ENCODE measurements at places on chromosomes 2 and 18.

DNA sequence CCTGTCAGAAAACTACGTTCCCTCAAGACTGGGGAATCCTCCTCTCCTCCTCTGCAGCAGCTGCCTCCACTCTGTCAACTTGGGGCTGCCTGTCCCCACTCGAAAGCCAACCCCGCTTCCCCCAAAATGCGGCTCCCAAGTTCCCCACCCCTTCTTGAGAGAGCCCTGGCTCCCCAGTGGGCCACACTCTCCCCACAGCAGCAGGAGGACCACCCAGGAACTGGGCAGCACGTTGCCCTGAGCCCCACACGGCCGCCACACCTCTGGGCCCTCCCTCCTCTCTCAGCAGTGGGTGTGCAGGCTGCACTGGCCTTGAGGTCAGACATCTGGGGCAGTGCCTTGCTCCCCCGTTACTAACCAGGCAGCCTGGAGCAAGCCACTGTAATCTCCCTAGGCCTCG lies 9.6 kb upstream of the TEX51 start:
- DNase-seq: no peak

DNA sequence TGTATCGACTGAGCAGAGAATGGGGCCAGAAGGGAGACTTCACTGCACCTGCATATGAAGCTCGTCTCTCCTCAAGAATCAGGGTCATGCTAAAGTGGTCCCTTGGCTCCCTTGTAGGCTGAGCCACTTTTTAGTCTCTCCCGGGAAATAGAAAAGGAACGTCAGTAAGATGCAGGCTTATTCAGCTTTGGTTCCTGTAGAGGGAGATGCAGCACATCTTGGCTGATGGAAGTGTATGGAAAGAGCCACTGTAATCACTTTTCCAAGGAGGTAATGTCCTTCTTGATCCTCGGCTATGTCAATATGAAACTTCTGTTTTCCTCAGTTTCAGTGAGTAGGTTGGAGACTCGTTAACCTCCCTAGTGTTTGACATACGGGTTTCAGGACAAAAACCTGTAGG lies 235.2 kb downstream of the GCA start:
- no peak for DNase-seq

- DNase-seq: no peak
Observed at GRCh38 chr2:158953454-158953853, 15.0 kb upstream of the TANC1 start.

GRCh38 chr2:186308347-186308746 lies 177.7 kb upstream of the ZC3H15 start:
- DNase-seq: no peak

DNA sequence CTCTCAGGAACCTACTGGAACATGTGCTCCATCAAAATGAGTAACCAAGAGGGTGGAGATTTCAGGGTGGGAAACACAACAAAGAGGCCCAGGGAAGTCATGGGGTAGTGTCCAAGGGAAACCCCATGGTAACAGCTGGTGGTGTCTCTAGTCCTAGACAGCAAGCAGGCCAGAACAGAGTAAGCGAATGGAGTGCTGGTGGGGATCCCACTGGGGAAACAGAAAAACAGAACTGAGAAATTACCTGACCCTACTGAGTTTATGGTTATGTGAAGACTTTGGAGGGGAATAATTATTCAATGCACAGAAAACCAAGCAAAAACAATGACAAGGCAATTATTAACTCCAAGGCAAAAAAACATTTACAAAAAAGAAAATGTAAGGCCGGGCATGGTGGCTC lies 16.9 kb downstream of the ERCC3 start:
- DNase-seq: no peak

- no peak for DNase-seq
Observed at GRCh38 chr2:12770300-12770968, 53.7 kb downstream of the TRIB2 start.

DNA sequence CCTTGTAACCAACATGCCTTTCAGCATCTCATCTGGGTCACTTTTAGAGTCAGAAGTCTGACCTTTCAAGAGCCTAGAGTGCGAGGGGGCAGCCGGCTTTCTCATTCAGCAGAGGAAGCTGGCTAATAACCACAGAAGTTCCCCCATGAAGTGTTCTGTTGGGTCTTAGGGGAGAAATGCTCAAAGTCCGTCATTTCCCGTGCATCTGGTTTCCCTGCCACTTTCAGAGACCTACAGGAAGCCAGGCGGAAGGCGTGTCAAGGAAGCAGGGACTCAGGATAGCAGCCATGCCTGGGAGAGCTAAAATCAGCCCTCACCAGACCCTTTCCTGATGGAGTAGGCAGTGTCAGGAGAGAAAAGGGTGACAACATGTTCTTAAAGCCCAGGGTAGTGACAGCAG lies 301.8 kb upstream of the ID2 start:
- DNase-seq: no peak

- DNase-seq: no peak
Observed at GRCh38 chr2:193463011-193463410, 1268.3 kb upstream of the TMEFF2 start.

DNA sequence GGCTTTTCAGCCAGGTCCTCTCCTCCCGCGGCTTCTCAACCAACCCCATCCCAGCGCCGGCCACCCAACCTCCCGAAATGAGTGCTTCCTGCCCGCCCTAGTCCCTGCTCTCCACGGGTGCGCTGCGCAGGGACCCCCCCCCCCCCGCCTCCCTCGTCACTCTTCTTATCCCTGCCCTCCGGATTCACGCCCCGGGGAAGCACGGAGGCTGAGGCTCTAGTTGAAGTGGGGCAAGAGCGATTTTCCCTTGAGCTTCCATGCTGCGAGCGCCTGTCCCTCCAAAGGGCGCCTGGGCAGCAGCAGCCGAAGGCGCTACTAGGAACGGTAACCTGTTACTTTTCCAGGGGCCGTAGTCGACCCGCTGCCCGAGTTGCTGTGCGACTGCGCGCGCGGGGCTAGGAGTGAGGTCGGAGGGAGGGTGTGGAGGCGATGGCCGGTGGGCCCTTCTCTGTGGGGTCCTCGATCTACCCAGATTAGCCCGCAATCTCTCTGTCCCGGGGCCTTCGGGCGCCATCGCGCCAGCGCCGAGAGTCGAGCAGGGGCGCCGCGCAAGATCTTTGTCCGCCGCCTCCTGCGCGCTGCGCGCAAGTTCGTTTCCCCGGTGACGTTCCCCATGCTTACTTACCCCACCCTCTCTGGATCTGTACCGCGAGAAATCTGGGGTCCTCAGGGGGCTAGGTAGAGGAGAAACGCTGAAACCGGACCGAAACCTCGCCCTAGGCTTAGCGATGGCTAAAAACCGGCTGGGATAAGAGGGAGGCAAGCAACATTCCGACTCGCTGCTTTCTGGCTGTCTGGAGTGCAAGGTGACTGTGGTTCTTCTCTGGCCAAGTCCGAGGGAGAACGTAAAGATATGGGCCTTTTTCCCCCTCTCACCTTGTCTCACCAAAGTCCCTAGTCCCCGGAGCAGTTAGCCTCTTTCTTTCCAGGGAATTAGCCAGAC lies 677 bp downstream of the GAD1 start:
- DNase-seq: no peak

- DNase-seq: no peak
Observed at GRCh38 chr2:158034198-158034866, 67.3 kb upstream of the UPP2 start.

- no peak for DNase-seq
Observed at GRCh38 chr2:218694405-218695145, 16.1 kb upstream of the TTLL4 start.

DNA sequence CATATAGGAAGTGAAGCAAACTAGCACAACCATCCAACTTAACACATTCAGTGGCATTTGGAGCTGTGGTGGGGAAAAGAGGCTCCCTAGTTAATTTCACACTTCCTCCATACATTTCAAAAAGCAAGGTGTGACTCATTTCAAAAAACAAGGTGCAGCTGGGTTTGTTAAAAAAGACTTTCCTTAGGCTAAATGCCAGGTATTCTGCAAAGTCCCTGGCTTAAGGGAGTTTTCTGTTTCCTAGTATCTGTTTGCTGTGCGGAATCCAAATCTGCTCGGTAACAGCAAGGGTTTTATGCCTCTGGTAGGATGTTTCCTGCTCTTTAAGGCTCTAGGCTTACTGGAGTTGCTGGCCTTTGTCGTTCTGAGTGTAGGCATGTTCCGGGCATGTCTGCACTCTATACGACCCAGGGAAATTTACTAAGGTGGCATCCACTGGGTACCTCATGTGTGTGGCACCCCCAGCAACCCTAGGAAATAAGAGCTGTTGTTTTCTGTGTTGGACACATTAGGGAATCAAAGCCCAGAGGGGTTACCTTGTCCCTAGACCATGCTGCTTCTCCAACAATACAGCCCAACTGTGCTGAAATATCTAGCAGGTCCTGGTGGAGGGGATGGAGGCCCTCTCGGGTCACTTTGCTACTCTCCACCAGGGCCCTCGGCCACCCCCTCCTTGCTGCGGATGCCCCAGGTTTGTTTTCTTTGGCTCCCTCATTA lies 634 bp upstream of the MSGN1 start:
- DNase-seq: no peak

GRCh38 chr2:45394216-45394615 lies 216.9 kb downstream of the SRBD1 start:
- no peak for DNase-seq

GRCh38 chr2:120053891-120054290 lies 41.0 kb downstream of the EPB41L5 start:
- no peak for DNase-seq

GRCh38 chr2:168697668-168698121 lies 104.7 kb upstream of the NOSTRIN start:
- DNase-seq: no peak

DNA sequence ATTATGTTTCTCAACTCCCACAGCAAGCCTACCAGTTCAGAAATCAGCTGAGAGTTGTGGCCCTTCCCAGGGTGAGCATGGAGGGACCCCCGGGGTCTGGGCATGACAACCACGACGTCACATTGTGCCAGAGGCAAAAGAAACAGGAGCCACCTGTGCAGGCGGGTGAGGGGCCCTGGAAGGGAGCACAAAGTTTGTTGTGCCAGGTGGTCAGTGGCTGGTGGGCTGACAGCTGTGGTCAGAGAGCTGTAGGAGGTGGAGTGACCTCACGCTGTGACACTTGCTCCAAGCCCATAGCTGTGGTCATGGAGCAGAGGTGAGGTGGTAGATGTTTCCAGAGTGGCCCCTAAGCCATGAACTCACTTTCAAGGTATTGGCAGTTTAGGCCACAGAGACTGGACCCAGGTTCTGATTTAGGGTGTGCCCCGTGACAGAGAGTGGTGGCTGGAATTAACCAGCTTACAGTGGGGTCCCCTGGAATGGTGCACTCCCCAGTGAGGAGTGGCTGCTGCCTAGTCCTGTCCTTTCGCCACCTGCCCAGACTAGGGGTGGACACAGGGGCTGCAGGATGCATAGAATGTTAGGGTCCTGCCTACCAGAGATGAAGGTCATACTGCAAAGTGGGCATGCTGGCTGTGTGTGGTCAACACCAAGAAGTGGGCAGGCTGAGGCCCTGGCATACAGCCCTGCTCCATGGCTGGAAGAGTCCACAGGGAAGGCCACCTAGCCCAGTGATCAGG lies 136.4 kb downstream of the GLI2 start:
- DNase-seq: no peak

- no peak for DNase-seq
Observed at GRCh38 chr2:128710729-128711128, 392.1 kb upstream of the HS6ST1 start.

- no peak for DNase-seq
Observed at GRCh38 chr2:157312866-157313486, 12.6 kb downstream of the ERMN start.

DNA sequence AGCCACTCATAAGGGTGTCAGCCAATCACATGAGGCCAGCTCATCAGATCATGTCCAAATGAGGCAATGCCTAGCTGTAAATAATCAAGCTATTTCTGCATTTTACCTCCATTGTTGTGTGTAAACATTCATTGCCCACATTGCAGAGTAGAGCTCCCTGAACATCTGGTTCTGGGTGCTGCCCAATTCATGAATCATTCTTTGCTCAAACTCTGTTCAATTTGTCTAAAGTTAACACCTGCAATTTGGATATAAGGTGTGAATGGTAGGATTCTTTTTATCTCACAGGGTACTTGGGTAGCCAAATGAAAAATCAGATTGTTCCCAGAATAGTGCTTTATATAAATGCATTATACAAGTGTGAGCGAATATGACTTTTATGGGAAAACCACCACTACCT lies 345.5 kb upstream of the NT5C1B start:
- no peak for DNase-seq

DNA sequence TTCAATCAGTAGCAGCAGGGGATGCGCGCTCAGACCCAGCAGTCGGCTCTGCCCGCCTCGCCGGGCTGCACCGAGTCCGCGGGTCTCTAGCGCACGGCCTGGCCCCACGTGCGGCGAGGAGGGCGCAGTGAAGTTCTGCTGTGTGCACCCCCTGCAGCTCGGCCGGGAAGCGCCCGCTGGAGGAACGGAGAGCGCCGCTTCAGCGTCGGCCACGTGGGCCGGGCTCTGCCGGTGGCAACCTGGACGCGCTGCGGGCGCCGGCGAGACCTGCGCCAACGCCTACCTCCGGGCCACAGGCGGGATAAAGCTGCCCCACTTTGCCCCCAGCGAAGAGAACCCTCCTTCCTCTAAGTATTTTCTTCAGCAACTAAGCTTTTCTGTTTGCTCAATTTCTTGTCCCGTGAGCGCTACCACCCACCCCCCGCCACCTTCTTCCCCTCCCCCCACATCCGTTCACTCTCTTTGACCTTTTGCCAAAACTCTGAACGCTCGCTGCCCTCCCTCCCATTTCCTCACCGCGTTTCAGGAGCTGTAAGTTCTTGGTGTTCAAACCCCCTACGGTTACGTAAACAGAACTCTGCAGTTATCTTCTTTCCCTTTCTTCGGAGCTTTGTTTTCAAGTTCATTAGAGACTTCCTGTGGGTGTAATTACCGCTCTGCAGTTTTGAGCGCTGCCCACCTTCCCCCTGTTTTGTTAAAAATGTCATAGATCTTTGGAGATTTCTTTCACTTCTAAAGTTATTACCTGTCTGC lies 42.6 kb upstream of the EDAR start:
- DNase-seq: peak; percentile 98

DNA sequence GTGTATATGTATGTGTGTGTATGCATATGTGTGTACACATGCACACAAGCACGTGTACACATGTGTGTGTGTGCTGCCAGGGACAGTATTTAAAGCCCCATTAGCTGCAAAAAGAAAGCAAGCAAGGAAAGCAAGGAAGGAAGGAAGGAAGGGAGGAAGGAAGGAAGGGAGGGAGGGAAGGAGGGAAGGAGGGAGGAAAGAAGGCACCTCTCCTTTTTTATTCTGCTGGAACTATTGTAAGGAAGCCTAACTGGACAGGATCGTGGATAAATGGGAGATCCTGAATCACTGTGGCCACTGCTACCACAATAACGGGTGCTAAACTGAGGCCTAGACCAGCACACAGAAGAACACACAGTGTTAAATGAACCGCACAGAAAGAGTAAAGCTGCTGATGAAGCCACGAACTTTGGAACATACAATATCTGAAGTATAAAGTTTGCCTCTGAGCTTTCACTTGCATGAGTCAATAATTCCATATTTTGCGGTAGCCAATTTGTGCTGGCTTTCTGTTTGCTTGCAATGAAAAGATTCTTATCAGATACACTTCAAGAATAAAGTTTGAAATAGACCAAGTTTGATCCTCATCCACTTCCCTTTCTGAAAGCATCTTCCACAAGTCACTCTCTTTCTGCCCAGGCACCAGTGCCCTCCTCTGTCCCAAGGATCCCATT lies 15.5 kb downstream of the CACNB4 start:
- DNase-seq: no peak
